ENCODE measurements at places on chromosomes 13 and 19.

- no peak for DNase-seq
These were observed 16.5 kb upstream of the GGACT start for GRCh38 chr13:100604918-100605710.

DNA sequence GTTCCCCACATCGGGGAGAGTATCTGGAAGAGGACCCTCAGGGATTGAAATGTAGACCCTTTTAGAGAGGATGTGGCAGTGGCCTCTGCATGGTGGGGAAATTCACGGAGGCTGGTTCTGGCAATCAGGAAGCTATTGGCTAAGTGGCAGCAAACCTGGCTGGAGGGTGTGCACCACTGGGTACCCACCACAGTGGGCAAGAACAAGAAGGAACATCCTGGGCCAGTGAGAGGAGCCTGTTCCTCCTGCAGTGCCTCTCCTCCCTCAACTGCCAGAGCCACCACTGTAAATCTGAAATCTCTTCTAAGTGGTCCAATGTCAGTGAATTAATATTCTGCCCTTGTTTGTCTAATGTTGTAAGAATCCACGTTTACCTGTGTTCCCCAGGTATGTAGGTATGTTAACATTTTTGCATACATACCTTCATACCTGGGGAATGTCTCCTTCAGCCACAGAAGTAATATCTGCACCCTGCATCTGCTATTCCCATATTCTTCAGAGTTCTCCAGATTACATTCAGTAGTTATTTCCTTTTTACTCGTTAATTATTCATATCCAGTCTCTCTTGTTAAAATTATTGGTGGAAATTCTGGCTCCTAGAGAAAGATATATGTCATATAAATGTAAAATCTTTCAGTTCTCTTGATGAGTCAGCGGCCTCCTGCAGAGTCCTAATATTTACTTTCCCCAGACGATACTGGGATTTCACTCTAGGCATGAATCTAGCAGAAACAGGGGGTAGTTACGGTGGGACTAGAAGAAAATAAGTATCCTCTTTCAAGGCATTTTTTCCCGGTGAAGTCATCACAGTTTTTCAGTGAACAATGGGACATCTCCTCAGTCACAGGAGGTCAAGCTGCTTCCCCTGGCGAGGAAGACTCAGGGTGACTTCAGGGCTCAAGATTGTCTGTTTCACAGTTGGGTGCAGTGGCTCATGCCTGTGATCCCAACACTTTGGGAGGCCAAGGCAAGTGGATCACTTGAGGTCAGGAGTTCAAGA lies 148.3 kb downstream of the MYO16 start:
- no peak for DNase-seq

GRCh38 chr19:46967578-46968032 lies 52.0 kb upstream of the NPAS1 start:
- DNase-seq, result no peak

DNA sequence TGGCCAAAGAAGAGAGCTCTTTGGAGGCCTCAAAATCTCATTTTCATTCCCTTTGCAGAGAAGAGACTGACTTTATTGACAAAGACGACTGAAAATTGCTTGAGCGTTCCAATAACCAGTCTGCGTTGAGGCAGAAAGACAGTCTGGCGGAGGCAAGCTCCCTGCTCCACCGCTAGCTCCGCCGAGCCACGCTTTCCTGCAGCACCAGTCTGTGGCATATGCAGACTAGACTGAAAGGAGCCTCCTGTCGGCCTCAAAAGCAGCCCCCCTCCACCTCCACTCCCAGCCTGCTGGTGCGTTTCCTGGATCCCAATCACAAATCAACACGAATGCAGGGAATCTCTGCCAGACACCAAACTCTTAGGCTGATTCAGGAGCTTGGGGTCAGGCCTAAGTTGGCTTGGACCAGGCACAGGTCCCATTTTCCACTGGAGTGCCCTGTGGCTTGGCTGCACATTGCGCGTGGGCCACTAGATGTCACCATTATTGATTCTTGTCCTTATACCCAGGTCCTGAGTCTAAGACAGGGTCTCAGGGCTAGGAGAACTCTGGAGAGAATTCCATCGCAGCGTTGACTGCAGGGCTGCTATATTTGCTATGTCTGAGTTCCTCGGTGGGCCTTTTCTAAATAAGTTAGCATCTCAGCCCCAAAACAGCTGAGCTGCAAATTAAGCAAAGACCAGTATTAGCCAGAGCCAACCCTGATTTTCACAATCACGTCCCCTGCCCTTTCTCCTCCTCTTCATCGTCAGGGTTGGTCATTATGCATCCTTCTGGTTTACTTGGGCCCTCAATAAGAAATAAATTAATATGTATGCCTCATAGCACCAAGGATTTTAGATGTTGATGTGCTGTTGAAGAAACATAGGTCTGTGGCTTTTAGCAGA lies 5.2 kb upstream of the ZNF507 start:
- peak; percentile 24 for DNase-seq

DNA sequence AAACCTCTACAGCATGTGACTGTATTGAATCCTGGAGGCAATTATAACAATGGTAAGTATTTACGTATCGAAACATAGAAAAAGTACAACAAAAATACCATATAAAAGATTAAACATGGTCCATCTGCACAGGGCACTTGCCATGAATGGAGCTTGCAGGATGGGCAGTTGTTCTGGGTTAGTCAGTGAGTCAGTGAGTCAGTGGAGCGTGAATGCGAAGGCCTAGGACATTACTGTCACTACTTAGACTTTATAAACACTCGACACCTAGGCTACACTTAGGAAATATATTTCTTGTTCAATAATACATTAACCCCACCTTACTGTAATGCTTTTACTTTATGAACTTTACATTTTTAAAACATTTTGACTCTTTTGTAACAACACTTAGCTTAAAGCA lies 35.6 kb upstream of the TMTC4 start:
- DNase-seq, result no peak

DNA sequence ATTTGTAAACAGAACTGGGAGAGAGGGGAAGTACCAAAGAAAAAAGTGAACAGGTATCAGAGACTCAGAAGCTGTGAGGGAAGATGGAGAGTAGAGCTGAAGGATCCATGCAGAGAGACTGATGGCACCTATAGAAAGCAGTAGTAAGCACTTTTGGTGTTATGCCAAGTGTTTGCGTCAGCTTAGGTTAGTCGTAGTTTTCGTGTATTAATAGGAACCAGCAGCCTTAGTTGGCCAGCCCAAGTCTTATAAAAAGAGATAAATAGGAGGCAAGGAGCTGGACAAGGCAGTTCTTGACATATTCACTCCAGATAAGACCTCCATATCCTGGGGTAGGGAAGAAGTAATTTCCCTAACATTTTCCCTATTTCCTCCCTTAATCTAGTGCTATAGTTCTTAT lies 214.2 kb downstream of the OXGR1 start:
- DNase-seq, result no peak

DNA sequence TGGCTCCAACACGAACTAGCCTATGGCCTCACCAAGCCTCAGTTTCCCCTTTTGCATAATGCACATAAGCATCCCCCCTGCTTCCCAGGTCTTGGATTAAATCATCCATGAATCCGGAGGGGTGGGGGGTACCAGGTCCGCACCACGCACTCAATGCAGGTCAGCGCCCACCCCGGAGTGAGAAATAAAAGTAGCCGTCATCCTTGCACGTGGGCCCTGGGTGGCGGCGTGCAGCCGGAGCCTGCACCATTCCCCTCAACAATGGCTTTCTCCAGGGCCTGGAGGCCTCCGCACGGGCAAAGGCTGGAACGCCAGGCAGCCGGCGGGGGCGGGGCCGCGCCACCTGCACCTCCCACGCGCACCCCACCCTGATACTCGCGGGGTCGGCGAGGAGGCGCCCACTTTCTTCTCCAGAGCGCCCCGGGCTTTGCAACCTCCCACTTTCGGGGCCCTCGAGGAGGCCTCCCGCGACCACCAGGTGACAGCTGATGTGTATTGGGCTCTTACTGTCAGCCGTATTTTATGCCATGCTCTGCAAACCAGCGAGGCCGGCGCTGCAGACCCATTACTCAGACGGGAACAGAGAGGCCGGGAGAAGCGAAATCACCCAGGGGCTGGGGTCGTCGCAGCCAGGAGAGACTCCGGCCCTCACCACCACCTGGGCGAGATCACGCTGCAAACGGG lies 767 bp upstream of the GADD45B start:
- no peak for DNase-seq

GRCh38 chr13:112954488-112955270 lies 14.3 kb upstream of the MCF2L start:
- no peak for DNase-seq

GRCh38 chr19:10333758-10334587 lies 644 bp upstream of the RAVER1 start:
- no peak for DNase-seq
